ENCODE measurements at places on chromosomes 1 and 21.

GRCh38 chr1:214013614-214014377 lies 26.0 kb downstream of the PROX1 start:
- DNase-seq = no peak

DNA sequence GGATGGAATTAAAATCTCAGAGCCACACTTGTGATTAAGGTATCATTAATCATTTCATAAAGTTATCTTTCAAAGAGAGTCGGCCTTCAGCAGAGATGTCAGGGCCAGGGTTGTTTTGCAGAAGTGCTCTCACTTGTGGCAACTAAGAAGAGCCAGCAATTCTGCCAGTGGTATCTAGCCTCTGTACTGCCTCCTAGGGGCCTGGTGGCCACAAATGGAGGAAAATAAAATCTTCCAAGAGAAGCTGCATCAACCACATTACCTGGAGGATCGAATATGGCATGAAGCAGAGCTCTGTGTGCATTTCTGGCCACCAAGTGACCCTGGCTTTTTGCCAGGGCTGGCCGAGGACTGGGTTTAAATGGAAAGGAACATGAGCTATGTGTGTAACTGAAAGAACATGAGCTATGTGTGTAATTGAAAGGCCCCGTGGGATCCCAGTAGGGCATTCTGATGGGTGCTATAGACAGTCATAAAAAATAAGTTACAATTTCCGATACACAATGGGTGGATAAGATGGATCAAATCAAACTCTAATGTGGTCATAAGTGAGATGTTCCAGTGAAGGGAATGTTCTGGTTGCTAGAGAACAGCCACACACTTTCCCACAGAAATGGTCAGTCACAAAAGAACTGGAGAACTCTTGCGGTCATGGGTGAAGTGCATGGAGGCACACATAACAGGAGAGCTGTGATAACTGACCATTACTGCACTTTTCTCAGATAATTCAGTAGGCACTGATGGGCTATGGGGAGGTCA lies 335.8 kb downstream of the CAMTA1 start:
- no peak for DNase-seq

- no peak for DNase-seq
Observed at GRCh38 chr1:226629896-226630550, 81.5 kb downstream of the STUM start.

- DNase-seq = no peak
Observed at GRCh38 chr1:45340816-45341466, 701 bp upstream of the MUTYH start.

Measured in smooth muscle cell of the brain vasculature (primary cell).